Cardiac fibroblast (primary cell): ENCODE measurements at places on chromosomes 16 and 17.
A peak's percentile ranks its signal among the peaks of the same experiment; 100 is the strongest.

- DNase-seq = no peak
These were observed 52.1 kb downstream of the CACNG3 start for GRCh38 chr16:24308200-24308599.

GRCh38 chr17:55163408-55163807 lies 101.4 kb upstream of the HLF start:
- no peak for DNase-seq

DNA sequence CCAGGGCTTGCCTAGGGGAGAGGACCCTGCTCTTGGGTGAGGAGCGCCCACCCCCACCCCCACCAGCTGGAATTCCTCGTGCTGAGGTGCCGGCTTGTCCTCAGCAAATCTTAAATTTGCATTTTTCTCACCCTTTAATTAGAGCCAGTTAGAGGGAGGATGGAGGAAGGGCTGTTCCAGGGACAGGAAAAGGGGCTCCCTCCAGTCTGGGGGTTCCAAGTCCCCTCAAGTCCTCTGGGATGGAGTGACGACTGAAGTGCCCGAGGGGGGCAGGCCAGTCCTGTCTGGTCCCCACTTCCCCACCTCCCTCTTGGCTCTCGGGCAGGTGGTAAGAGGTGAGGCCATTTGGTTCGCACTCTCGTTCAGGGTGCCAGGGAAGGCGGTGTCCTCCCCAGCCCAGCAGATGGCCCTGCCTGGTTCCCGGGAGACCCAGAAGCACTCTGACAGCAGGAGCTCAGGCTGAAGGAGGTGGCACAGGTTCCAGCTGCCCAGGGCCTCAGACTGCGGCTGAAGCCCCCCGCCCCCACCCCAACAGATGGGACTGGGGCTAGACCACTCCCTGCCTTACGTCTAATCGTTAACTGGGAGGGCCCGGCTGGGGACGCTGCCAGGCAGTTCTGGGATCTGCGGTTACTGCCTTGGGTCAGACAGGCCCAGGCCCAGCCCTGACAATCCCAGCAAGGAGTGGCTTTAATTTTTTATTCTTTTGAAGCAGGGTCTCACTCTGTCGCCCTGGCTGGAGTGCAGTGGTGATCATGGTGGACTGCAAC lies 2.2 kb downstream of the RAB26 start:
- DNase-seq = peak; percentile 49

DNA sequence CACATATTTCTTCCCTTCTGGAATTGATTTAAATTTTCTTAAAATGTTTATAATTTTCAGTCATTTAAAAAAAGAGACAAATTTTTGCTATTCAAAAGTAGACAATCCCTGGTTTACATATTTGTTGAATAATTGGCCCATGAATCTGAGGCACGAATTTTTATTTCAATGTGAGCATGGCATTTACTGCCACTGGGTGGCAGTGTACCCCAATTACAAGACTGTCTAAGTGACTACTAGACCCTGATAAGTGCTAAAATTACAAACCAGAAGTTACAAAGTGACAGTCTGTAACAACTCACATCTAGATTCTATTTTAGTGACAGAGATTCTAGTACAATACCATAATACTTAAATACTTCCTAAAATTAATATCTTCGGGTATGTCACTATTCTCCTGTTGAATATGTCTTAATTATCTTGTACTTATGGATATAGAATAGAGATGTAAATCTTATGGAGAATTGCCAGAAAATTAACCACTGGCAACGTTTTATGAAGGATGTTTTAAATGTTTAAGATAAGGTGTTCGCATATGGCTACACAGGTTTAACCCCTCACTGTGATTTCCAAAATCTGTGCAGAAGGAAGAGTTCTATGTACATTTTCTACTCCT lies 235.8 kb downstream of the MAP2K4 start:
- peak; percentile 71 for DNase-seq

- DNase-seq = no peak
These were observed 441 bp downstream of the VASN start for GRCh38 chr16:4372001-4372577.

DNA sequence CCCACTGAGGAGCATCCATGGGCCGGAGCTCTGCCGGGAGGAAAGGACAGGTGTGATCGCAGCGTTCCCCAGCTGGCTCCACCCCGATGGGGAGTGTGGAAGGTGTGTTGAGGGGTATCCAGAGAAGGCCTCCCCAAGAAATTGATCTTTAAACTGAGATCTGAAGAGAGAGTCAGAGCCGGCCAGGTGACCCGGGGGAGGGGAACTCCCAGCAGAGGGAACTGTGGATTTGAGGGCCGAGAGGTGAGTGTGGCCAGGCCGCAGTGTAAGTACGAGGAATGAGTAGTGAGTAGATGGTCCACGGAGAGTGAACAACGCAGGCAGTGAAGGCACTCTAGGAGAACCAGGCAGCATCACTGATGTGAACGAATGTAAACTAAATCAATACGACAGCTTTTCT lies 80.2 kb downstream of the RPTOR start:
- no peak for DNase-seq

DNA sequence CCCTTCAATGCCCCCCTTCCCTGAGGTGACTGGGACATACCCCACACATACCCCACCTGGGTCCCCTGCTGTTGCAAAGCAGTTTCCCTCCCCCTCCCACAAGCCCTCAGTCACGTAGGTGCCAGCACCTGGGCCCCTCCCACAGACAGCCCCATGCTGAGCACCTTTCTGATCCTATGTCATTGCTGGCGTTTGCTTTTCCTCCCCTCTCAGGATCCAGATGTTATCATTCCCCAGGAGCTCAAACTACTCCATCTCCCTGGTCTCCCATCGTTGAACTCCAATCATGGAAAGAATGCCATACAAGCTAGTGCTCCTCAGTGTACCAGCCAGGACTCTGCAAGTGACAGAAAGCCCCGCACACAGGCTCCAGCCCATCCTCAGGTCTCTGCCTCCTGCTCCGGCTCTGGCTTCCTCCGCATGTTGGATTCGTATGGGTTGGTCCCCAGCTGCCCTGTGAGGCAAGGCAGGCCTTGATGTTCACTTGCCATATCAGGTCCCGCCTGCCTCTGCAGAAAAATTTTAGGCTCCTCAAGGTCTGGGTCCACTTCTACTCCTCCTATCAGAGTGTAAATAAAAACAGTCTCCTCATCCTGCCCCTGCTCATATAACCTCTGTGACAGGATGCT lies 31.4 kb upstream of the MED9 start:
- DNase-seq = no peak

DNA sequence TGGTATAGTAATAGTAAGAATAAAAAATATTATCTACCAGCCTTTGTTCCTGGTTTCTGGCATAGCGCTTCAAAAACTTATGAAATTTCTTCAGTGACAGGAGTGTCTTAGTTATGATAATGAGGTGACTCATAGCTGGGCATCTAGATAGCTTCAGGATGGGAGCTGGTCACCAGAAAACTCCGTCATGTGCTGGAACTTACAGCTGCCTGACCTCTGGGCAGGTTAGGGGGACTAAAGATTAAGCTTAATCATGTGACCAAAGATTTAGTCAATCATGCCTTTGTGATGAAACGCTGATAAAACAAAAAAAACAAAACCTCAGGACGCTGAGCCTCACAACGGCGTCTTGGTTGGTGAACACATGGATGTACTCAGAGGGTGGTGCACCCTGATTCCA lies 154.2 kb downstream of the MYO1D start:
- DNase-seq = peak; percentile 40

DNA sequence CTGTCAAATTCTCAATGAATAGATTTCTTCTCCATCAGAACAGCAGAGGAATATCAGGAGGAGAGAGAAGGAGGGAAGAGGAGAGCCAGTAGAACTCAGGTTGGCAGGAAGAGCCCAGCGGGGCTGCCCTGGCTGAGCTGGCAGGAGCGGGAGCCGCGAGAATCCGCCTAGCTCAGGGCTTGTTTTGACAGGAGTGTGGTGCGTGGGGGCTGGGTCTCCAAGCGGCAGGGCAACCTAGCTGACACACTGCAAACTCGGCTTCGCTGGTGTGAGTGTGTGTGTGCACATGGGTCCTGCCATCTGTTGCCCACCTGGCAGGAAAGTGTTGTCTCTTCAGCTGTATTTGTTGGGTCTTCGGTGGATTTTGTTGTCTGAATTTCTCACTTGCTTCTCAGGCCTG lies 27.9 kb upstream of the BCAR1 start:
- DNase-seq = no peak

DNA sequence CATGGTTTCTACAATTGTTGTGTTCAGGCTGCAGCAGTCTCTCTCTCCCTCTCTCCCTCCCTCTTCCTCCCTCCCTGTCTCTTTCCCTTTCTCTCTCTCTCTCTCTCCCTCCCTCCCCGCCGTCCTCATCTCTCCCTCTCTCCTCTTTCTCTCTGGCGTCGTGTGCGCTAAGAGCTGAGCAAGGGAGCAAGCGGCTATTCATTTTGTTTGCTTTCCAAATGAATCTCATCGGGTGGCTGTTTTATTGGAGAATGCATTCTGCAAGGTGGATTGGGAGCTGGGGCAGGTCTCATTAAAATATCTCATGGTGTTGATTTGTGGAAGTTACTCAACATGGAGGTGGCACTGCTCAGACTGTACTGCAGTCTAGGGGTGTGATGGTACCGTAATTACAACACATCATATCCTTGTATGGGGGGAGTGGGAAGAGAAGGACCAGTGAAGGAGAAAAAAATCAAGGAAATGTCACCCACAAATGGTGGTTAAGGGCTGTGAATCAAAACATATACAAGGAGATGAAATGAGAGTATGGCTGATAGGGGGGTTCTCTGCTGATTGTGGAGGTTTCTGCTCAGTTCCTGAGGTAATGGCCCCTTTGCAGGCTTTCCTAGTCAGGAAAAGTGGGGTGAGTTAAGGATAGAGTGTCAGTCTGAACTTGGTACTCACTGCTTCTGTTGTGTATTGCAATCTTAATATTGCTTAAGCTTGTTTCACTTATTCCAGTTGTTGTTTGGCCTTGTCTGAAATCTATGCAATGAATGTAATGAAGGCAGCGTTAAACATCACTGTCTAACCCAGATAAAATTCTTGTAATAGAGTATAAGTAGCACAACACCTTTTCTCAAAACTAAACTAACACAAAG lies 2.7 kb downstream of the MSL1 start:
- DNase-seq = peak; percentile 57

GRCh38 chr17:33228548-33228947 lies 64.5 kb downstream of the ASIC2 start:
- DNase-seq = no peak

GRCh38 chr17:71941920-71942319 lies 178.9 kb upstream of the SOX9 start:
- DNase-seq = no peak

GRCh38 chr17:3527896-3528295 lies 29.7 kb downstream of the TRPV3 start:
- no peak for DNase-seq

DNA sequence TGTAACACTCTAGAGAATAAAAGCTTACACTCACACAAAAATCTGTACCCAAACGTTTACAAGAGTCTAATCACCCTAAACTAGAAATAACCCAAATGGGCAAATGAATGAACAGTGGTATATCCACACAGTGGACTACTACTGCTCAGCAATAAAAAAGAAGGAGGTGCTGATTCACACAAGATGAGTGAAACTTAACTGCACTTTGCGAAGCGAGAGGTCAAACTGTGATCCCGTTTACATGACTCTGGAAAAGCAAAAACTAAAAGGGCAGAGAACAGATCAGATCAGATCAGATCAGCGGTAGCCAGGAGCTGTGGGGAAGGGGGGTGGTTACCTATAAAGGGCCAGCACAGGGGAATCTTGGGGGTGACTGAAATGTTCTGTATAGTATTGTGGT lies 113.4 kb downstream of the TRIM37 start:
- no peak for DNase-seq

GRCh38 chr16:87702325-87702811 lies 63.4 kb downstream of the KLHDC4 start:
- DNase-seq = peak; percentile 52

DNA sequence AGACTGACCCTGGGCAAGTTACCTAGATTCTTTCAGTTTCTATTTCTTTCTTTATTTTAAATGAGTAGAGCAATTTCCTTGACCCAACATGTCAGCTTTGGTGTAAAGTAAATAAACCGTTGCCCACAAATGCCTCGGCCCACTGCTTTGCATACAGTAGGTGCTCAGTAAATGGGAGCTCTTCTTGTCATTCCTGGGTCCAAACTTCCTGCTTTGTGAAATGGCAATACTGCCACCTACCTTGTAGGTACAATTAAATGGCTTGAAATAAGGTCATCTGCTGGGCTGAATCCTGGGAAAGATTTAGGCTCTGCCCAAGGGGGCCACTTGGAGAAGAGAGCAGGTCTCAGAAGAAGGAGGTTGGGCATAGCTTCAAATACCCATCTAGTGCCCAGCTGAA lies 253.0 kb downstream of the HS3ST3B1 start:
- DNase-seq = no peak

DNA sequence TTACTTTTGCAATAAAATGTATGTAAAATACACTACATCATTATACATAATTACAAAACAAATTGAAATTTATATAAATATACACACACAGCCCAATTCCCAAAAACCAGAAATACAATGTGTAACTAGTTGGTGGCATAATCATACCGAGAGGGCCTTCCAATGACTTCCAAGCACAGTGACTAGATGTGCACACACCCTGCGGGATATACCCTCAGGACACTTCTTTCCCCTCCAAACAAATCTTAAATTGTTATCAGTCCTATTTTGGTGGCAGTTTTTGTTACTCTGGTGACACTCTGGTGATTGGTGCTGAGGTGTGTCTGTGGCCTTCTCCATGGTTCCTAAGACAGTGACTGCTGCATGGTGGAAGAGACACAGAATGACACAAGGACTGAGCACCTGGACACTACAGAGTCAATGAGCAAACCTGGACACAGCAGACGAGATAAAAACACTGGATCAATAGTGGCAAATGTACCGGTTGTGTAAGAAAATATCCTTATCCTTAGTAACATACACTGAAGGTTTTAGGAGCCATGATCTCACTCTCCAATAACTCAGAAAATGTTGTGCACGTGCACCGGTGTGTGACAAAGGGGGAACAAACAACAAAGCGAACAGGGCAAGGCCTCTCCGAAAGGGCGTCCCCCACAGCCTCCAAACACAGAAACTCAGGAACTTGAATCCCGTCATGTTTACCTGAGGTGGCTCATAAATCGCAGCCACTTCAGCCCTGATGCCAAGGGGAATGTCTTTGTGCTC lies 32.9 kb downstream of the NPLOC4 start:
- no peak for DNase-seq

DNA sequence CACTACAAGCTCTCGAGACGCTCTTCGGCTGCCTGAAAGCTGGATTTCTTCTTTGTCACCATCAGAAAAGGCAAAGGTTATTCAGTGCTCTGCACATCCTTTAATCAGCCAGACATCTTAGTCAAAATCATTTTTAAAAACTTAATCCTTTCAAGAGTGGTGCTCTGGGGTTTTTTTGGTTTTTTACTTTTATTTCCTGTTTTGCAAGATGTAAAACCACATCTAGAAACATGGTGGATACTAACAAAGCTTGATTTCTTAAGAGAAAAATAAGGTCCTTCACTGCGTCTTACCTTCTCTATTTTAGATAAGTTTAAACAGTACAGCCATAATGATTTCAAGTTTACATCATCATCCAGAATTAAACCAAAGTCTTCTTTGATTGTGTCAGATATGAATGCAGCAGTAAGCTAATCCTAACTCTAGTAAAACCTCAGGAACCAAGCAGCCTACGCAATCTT lies 6.3 kb downstream of the ANKRD11 start:
- DNase-seq = no peak

GRCh38 chr17:79857095-79857494 lies 17.9 kb upstream of the CBX4 start:
- no peak for DNase-seq
